Jurkat, Clone E6-1 (cell line): ENCODE measurements at places on chromosomes 3 and 15.

DNA sequence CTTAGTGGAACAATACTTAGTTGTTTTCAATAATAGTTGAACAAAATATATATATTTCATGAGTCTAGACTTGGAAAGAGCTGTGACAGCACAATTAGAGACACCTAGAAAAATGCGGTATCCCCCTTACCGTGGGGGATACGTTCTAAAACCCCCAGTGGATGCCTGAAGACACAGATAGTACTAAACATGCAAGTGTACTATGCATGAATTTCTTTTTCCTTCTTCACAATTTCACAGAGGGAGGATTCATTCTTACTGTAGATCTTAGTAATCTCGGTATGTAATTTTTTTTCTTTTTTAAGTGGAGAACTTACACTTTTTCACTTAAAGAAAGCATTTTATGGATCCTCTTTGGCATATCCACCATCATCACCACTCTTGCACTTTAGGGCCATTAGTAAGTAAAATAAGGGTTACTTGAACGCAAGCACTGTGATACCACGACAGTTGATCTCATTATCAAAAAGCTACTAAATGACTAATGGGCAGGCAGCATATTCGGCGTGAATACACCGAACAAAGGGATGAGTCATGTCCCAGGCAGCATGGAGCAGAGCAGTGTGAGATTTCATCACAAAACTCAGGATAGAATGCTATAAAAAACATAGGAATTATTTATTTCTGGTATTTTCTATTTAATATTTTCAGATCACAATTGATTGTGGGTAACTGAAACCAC is 72.3 kb upstream of the ZNF280D start:
- DNase-seq: no peak

DNA sequence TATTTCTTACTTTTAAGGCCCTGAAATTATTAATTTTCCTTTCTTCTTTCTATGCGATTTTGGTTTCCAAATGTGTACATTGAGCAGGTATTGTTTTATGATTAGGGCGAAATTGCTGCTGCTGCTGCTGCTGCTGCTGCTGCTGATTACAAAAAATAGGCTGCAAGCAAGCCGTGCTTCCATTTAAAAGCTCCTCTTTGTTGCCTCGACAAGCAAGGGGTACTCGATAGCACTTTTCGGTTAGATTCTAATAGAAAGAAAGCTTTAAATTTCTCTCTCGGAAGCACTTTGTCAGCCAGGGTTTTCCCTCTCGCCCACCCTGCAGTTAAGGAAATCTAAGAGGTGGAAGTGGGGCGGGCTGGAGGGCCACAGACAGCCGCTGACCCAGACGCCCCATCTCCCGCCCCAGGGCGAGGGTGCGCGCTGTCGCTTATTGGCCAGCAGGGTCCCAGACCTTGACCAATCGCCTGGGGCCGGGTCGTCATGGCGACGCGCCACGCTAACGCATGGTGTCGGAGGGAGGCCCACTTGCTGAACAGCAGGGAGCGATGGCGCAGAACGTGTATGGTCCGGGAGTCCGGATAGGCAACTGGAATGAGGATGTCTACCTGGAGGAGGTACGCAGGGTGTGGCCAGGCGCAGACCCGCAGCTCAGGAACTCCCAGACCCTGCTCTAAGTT is at the start of gene CFAP161:
Gene CFAP161, plus strand, starts transcription at position 489 of the 680 bp plus-strand sequence. Its CDS starts 60 bp downstream, at position 549.
- no peak for DNase-seq

- DNase-seq: no peak
These were observed 49.5 kb downstream of the MYLK start for GRCh38 chr3:123834631-123835030.

DNA sequence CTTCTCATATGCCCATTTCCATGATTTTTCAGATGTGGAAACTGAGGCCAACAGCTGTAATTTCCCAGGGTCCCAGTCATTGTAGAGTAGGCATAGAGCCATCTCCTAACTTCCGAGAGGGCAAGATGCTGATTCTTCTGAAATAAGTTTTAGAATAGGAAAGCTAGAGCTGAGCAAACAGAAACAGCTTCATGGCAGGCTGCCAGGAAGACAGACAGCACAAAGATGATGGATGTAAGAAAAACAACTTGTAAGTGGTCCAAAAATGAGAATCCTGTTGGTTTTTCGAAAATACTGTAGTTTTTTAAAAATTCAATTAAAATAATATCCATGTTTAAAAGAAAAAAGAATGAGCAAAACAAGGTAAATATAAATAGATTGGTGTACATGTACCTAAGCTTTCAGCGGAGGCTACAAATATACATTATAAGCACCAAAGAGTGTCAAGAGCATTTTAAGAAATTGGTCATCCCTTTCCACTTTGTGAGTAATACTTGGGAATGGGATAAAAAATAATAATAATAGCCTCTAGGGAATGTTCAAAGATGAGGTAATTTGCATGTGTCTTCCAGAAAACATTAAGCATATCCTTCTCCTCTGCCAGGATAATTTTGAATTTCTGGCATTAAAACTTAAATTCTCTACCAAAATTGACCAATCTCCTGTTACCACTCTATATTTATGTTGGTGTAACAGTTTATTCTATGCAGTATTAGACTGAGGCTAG is 406.6 kb downstream of the MECOM start:
- DNase-seq: no peak

DNA sequence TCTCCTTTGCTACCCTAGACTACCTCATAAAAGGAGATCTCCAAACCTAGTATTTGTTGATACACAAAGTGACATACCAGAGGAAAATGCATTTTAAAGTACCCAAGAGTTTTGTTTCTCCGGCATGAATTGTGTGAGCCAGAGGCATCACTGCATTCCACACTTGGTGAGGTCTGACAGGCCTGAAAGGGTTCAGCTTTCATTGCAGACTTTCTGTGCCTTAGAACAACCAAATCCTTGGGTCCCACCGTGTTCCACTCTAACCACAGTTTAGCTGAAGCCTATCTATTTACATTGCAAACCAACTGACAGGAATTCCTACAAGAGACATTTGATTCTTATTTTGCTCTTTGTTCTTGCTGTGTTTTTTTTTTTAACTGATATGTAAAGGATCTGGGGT is 21.0 kb upstream of the EID1 start:
- DNase-seq: no peak

DNA sequence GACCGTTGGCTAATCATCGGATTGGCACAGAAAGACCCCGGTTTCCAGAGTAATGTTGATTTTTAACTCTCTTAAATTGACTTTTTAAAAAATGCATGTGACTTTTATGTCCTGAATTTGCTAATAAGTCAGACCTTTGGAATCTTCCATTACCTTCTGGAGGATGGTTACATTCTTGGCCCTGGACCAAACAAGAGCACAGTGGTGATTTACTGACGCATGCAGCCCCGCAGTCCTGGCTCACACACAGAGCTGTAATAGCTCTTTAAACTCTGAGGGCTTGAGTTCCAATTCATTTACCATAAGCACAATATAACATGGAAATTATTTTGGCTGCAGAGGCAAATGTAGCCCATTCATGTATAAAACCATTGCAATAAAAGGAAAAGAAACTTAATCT is 25.1 kb downstream of the SOX14 start:
- no peak for DNase-seq

- no peak for DNase-seq
These were observed 12.7 kb upstream of the ACTC1 start for GRCh38 chr15:34808016-34808415.
